ENCODE measurements at places on chromosomes 4 and X.

DNA sequence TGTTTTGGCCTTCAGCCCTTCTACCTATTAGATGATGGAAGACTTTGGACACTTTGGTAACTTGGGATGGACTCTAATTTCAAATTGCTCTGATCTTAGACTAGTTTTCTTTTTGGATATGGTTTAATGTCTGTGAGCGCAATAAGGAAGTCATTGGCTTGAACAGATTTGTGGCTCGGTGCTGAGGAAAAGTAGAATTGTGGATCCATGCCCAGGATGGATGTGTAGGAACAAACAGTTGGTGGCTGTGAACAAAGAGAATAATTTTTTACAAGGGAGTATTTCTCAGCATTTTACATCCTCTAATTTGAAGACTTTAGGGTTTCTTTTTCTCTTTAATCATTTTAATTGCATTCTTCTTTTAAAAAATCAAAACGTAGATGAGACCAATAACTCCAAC is 327.1 kb downstream of the GLUD2 start:
- DNase-seq: no peak

DNA sequence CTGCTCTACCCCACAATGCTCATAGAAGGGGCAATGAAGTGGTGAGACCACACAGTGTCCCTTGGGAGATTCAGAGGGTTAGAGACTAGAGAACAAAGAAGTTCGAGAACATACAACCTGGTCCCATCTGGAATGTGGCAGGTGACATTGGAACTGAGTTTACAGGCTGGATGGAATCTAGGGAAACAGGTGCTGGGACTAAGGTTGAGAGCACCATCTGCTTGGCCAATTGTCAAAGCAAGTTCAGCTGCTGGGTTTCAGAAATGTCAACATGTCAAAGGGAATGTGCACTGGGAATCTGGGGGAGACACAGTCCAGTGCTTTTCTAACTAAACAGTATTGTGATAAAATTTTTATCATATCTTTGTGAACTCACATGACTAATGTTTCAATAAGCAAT is 15.9 kb upstream of the FAM13A start:
- no peak for DNase-seq

DNA sequence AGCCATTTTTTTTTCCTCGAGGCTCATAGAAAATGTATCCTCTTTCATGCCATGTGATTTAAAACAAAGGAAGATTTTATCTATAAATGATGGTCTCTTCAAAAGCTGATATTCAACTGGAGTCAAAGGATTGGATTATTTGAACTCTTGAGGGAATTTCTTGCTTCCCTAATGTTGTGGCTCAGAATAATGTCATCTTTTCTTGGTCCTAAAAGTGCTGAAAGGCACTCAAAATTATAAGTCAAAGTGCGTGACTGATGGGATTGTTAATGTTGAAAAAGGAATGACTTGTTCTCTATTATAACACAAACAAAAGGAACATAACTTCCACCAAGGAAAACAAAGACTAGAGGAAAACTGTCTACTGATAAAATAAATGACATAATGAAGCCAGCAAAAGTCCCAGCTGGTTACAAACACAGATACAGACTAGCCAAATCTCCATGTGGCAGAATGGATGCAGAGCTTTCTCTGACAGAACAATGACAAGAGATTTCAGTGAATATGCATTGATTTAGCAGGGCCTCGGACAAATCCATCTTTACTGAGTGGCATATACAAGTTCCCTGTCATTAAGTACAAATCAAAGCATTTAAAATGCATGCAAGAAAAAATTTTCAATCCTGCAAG is 552.6 kb downstream of the GBA3 start:
- DNase-seq: no peak

GRCh38 chr4:170259631-170260153 is 169.9 kb upstream of the AADAT start:
- peak; percentile 75 for DNase-seq

GRCh38 chr4:156771171-156771837 is 200.3 kb downstream of the PDGFC start:
- DNase-seq: peak; percentile 51

DNA sequence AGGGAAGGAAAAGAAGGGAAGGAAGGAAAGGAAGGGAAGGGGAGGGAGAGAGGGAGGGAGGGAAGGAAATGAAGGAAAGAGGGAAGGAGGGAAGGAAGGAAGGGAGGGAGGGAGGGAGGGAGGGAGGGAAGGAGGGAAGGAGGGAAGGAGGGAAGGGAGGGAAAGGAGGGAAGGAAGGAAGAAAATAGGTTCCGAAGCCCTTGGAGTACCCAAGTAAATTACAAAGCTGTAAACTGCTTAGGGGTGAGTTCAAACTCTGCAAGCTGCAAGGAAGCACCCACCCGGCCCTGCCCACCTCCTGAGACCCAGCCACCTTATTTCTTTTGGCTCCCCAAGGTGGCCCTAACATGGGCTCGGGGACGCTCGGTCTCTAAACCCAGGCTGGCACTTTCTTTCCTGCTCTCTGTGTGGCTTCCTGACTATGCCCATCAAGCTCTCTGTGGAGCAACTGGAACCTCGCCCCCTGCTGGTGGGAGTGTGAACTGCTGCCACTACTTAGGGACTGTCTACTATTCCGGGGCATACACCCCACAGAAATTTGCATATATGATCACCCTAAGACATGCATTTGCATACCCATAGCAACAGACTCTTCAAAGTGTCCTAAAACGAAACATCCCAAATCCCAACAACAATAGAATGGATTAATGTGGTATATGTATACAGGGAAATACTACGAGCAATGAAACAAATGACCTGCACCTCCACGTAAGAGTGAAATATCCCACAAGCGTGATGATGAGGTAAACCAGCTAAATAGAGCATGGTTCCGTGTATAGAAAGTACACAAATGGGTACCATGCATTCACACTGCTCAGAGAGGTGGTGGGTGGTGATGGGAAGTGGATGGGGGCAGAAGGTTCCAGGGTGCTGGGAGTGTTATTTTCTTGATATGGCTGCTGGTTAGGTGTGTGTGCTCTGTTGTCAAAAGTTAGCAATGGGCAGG is 151.7 kb upstream of the TBL1X start:
- no peak for DNase-seq

DNA sequence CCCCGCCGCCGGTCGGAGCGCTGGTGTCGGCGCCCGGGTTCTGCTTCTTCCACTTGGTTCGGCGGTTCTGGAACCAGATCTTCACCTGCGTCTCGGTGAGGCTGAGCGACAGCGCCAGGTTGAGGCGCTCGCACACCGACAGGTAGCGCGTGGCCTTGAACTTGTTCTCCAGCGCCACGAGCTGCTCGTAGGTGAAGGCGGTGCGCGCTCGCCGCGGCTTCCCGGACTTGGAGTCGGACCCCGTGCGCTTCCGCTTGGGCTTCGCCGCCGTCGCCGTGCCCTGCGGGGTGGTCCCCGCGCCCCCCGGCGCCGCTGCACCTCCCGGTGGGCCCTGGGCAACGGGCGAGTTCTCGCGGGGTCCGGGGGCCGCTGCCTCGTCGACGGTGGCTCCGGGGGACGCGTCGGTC is 3.1 kb downstream of the NKX1-1 start:
- no peak for DNase-seq

GRCh38 chr4:108838451-108838850 is 75.6 kb upstream of the ETNPPL start:
- DNase-seq: no peak

DNA sequence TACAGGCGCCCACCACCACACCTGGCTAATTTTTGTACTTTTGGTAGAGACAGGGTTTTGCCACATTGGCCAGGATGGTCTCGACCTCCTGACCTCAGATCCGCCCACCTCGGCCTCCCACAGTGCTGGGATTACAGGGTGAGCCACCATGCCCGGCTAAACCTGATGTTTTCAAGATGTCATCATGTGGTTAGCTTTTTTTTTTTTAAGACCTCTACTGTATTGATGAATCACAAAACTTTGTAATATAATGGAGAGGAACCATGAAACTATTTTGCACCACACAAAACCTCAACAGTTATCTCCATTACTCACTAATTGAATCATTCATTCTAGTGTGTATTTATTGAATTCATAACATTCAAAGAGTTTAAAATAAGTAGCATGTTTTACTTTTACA is 94.7 kb upstream of the NEIL3 start:
- DNase-seq: no peak

DNA sequence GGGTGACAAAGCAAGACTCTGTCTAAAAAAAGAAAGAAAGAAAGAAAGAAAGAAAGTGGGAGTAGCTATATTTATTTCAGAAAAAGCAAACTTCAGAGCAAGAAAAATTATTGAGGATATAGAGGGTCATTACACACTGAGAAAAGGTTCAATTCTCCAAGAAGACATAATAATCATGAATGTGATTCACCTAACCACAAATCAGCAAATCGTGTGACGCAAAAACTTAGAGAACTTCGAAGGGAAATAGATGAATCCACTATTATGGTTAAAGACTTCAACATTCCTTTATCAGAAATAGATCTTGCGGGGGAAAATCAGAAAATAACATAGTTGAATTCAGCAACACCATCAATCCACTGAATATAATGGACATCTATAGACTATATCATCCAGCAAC is 219.3 kb upstream of the LDB2 start:
- no peak for DNase-seq

- no peak for DNase-seq
These were observed 108.6 kb downstream of the PPP3CA start for GRCh38 chr4:101238706-101239105.

- no peak for DNase-seq
These were observed 25.0 kb downstream of the CCNQ start for GRCh38 chrX:153573984-153574383.

DNA sequence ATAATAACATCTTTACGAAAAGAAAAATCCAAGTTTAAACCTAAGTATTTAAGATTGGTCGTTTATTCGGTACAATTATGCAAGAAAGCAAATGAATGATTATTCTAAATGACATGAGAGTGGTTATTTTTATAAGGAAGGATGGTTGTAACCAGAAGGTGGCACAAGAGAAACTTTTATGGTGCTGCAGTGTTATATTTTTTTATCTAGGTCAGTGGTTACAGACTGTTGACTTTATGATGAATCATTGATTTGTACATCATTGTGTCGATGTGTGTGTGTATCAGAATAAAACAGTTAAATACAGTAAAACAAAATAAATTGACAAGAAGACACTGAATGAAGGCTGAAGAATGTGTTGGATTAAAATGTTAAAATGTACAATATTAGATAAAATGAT is 9.8 kb downstream of the DCAF8L2 start:
- DNase-seq: peak; percentile 5
